T47D (cell line): ENCODE measurements at places on chromosomes 1 and 21.

DNA sequence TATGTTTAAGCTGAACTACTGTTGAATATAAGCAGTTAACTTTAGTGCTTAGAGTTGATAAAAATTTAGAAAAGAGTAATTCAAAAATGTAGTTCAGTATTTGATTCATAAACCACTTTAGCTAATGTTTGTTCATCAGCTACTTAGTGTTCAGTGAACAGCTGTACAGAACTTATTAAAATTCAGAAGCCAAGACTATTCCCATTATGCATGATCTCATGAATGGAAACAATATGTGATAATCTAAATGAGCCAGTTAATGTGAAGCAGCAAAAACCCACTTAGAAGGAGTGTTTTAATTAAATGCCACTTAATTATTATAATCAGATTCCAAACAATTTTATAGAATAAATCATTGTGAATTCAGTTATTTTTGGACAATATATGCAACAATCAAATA is 92.9 kb upstream of the NEGR1 start:
- no peak for DNase-seq

- no peak for DNase-seq
These were observed 83.4 kb downstream of the DAB1 start for GRCh38 chr1:57340334-57341070.

GRCh38 chr1:154955718-154956543 is at the start of gene PBXIP1:
PBXIP1 (minus strand) TSS chr1:154956099; CDS start chr1:154953721, 2,378 bp downstream.
- DNase-seq: peak; percentile 96

GRCh38 chr1:41378999-41379737 is 17.9 kb downstream of the FOXO6 start:
- no peak for DNase-seq

GRCh38 chr21:44702973-44703730 is 6.2 kb downstream of the KRTAP10-12 start:
- DNase-seq: no peak

DNA sequence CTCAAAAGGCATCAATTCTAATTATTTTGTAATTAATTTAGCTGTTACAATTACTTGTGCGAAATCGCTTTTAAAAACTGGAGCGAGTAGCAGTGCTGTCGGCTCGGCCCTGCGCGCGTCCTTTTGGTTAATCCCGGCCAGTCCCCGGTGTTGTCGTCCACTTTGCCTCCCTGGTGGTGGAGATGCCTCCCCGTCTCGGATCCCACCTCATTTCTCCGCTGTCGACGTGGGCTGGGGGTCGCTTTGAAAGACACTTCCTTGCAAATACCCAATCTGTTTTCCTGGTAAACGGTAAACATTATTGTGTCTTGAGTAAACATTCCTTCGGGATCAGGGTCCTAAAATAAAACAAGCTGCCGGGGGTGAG is 3.7 kb downstream of the FOXD3 start:
- DNase-seq: no peak

- no peak for DNase-seq
These were observed 632.7 kb upstream of the NR5A2 start for GRCh38 chr1:199394856-199395255.

DNA sequence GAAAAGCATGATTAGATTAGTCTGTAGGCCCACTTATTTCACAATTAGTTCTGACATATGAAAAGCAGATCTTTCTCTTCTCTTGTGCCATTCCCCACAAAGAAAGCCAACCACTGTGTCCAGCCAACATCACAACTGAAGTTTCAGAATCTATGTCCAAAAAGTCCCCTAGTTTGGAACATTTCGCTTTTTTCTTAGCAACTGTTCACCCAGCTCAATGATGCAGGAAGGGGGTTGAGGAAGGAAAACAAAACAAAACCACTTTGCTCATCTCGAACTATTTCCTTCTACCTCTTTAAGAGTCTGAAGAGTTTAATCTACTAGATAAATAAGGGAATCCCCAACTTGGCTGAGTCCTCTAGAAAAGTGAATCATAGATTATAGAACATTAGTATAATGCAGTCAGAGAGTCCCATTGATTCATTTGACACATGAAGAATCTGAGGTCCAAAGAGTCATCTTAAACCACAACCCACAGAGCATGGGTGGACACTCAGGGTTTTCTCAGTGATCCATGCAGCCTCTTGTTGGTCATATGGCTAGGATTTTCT is 159.3 kb upstream of the SGIP1 start:
- DNase-seq: no peak

DNA sequence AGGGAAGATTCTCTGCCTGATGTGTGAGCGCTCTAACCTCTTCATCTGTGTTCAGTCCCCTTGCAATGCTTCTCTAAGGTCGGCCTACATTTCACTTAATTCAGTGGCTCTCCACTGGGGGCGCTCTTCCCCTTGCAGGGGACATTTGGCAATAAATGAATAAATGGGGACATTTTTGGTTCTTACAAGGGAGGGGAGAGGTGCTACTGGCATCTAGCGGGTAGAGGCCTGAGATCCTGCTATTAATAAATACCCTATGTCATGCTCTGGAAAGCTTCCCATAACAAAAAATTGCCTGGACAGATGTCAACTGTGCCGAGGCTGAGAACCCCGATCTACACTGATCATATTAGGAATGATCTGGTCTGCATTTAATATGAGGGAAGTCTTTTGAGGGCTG is 25.9 kb upstream of the DNAJC11 start:
- peak; percentile 66 for DNase-seq
